Coronary artery (tissue), 2 donors: ENCODE measurements at places on chromosomes 16 and 17.

DNA sequence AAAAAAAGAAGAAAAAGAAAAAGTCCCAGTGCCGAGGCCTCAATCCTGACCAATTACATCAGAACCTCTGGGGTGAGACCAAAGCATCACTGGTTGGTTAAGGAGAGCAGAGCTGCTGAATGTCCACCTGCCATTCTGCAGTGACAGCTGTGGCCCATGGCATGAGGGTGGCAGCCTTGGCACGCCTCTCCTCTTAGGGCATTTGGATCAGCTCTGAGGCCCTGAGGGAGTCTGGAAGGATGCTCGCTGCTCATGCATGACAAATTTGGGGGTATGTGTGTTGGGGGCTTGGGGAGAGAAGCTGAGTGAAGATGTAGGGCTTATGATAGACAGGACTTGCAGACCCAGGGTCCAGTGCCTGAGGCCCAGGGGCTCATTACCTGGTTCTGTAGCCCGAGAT lies 26.3 kb downstream of the MYLK3 start:
- DNase-seq: no peak

DNA sequence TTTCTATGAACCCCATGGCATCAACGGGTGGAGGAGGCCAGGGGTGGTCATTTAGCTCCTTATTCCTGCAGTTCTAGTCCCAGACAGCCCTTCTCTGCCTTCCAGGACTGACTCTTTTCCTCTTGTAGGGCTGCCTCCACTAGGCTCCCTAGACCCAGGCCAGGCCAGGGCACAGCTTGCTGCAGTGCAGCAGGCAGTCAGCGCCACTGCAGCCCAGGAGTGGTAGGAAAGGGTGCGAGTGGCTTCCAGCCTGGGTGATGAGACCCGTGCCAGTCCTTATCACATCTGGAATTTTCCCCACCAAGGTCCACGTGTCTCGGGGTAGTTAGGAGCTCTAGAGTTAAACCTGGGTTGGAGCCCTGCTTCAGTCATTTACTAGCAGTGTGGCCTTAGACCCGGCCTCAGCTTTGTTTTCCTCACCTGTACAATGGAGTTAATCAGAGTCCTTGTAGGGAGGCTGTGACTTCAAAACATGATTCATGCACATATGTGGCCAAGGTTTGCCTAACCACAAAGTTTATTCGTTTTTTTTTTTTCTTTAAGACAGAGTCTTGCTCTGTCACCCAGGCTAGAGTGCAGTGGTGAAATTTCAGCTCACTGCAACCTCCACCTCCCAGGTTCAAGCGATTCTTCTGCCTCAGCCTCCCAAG lies 4.7 kb downstream of the SLC5A11 start:
- no peak for DNase-seq

DNA sequence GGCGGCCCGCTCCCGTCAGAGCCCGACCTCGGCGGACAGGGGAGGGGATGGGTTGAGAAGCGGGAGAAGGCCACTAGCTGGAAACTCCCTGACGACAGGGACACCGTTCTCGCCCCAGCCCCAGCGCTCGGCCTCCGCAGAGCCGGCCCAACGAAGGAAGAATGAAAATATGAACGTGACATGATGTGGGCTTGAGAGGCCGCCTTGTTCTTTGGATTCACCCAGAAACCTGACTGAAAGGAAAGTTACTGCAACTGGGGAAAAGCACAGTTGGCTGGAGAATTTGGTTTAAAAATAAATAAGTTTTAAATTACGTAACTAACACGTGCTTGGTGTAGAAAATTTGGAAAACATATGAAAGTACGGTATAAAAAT lies 21.1 kb downstream of the NPTX1 start:
- DNase-seq: no peak

DNA sequence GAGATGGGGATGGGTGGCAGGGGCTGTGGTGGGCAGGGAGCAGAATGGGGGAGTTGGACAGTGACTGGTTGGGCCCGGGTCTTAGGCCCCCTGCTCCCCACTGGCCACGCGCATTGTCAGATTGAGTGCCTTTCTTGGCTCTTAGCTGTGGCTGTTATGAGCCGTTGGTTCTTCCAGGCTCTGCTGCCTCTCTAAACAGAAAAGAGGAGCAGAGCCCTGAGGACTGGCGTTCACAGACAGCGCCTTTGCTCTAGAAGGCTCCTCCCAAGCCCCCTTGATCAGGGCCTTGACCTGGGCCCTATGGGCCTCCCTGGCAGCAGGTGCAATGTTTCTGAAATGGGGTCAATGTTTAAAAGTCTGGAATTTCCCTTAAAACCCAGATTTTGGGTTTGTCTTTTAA lies 14.8 kb upstream of the NUDT16L1 start:
- no peak for DNase-seq

DNA sequence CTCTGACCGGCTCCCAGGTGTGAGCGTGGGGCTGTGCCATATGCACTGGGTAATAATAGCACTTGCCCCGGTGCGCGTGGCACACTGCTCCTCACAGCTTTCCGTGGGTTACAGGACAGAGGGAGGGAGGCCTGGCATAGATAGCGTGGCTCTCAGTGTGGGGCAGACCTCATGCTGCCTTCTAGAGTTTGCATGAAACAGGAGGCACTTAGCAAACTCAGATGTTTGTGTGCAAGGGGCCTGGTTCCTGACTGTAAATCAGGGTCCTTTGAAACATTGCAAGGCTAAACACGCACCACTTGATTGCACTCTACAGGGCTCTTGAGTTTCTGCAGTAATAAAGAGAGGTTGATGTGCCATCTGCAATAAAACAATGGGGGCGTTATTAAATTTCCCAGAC lies 101.7 kb downstream of the RPTOR start:
- DNase-seq: no peak

- no peak for DNase-seq
Measured at GRCh38 chr17:8029121-8029520, 9.7 kb upstream of the ALOX15B start.

DNA sequence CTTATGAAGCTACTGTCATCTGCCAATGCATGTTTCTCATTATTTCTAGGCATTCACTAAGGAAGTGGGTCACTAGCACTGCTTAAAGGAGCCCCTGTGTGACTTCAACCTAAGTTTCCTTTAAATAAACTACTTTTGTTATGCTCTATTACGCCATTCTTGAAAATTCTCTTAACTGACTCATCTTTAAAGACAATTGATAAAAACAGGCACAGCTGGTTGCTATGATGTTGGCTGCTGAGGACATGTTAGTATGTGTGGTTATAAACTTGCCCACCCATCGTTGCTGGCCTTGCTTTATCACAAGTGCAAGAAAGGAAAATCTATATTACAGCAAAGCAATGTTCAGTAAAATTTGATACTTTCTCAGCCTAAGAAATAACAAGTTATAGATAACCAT lies 75.8 kb upstream of the CNTNAP4 start:
- no peak for DNase-seq

- no peak for DNase-seq
Measured at GRCh38 chr17:2107506-2107905, 52.6 kb downstream of the HIC1 start.

DNA sequence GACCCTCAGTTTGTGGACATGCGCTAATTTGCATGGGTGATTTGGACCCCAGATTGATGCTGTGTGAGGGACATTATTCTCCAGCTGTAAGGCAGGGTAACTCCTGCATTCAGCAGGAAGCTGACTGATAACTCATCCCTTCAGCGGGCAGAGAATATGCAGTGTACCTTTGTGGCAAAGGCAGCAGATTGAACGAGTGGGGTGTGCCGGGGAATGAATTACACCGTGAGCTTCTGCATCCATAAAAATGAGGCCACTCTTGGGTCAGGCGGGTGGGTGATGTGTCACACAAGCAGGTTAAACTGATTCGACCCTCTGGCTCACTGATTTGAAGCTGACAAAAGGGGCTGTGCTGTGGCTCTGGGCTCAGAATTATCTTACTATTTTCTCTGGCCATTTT lies 128.9 kb upstream of the PMFBP1 start:
- DNase-seq: no peak

DNA sequence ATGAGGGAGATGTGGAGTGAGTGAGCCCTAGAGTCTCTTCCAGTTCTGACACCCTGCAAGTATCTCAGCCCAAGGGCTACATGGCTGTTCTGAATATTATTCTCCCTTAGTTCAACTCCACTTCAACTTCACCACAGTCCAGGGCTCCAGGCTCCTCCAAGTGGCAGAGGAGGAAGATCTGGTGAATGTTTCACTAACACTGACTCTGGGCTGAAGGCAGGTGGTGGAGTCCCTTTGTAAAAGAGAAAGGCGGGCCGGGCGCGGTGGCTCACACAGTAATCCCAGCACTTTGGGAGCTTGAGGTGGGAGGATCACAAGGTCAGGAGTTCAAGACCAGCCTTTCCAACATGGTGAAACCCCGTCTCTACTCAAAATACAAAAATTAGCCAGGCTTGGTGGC lies 13.6 kb downstream of the CCDC92B start:
- DNase-seq: no peak

DNA sequence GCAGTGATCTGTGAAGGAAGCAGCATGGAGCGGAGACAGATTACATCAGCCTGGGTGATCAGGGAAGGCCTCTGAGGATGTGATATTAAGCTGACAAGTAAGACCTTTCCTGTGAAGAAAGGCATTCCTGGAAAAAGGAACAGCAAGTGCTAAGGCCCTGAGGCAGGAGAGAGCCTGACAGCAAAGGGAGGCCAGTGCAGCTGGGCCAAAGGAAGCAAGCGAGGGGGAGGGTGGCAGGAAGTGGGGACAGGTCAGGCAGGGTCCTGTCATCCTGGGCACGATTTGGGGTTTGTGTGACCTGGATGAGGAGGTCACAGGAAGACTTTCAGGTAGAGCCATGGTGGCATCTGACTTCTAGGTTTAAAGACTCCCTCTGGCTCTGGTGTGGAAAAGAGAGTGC lies 12.3 kb downstream of the CPNE2 start:
- no peak for DNase-seq

DNA sequence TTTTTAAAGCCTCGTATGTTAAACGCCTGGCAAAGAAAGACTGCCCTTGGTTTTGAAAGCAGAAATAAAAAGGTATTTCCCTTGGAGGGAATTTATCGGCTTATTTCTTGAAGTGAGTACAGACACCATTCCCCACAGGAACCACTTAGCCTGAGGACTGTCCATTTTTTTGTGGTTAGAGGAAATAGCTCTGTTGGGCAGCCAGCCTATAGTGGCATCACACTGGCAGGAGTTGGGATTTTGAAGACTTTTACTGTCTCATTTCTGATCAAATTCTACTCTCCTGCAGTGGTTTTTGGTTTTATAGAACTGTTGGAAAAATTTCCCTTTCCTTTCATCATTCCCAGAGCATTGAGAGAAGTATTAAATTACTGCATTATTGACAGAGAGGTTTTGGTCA lies 34.1 kb upstream of the CDC6 start:
- DNase-seq: no peak

GRCh38 chr17:8994319-8994718 lies 27.0 kb upstream of the NTN1 start:
- no peak for DNase-seq

DNA sequence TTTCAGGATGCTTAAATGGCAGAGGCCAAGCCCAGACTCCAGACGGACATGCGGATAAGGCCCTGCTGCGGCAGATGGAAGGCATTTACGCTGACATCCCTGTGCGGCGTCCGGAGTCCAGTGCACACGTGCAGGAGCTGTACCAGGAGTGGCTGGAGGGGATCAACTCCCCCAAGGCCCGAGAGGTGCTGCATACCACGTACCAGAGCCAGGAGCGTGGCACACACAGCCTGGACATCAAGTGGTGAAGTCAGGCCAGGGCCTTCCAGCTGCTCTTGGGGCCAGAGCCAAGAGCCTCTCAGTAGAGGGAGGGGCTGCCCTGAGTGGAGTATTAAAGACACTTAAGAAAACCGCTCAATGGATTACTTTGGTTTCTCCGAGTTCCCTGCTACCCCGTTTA lies 29.4 kb downstream of the NARF start:
- DNase-seq: no peak

GRCh38 chr16:52318302-52319009 lies 228.5 kb downstream of the TOX3 start:
- DNase-seq: no peak

DNA sequence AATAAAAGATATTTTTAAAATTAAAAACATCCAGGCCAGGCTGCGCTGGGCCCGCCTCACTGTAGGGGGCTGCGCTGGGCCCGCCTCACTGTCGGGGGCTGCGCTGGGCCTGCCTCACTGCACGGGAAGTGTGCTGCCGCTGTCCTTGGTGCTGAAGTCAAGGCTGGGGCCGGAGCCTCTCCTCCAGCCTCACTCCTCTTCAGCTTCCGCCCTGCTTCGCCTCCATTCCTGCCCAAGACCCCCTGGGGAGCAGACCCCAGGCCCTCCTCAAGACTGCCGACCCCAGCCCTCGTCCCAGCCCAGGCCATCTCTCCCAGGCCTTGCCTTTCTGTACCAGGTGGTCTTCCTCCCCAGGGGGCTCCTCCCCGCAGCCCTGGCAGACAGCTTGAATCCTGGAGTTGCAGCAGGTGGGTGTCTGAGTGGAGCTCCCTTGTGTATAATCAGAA lies 26.2 kb downstream of the ENDOV start:
- no peak for DNase-seq

GRCh38 chr17:42411361-42411760 lies 11.7 kb downstream of the CAVIN1 start:
- no peak for DNase-seq

GRCh38 chr17:40791111-40791510 lies 8.6 kb downstream of the KRT28 start:
- no peak for DNase-seq

GRCh38 chr16:75246504-75247205 lies 4.8 kb downstream of the BCAR1 start:
- DNase-seq: no peak

- DNase-seq: no peak
Measured at GRCh38 chr17:75590314-75590761, 2.7 kb downstream of the MYO15B start.

DNA sequence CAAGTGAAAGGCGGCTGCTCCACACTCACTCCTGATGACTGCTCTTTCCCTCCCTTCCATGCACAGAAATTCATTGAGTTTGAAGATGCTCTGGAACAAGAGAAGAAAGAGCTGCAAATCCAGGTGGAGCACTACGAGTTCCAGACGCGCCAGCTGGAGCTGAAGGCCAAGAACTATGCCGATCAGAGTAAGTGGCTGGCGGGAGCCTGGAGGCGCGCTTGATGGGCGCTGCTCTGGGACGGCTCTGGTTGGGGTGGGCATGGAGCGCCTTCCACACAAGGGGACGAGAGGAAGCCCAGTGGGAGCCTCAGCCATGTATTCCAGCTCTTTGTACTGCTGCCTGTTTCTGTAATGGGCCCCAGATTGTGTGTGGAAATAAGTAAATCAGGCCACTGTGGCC lies 18.5 kb downstream of the MAPK8IP3 start:
- no peak for DNase-seq

DNA sequence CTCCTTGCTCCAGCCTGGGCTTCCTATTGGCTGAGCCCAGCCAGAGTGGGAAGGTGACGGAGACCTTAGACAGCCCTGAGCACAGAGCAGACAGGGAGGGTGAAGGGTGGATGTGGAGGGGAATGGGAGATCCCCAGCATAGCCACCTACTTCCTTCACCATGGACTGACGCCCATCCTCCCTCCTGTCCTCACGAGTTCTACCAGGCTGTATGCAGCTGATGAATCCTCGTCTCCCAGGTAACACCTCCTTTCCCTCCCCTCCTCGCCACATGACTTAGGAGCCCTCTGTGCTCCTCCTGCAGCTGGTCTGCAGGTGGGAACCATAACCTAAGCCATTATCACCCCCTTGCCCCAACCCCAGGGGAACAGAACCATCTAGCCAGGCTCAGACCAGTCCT lies 9.0 kb upstream of the CRHR1 start:
- DNase-seq: no peak

- no peak for DNase-seq
Measured at GRCh38 chr16:50771366-50771765, 29.5 kb downstream of the CYLD start.

GRCh38 chr16:52783616-52784015 lies 236.7 kb upstream of the TOX3 start:
- no peak for DNase-seq
